ENCODE measurements at places on chromosomes 2 and 18.

GRCh38 chr2:218127929-218128455 is 2.2 kb downstream of the CXCR2 start:
- no peak for DNase-seq

DNA sequence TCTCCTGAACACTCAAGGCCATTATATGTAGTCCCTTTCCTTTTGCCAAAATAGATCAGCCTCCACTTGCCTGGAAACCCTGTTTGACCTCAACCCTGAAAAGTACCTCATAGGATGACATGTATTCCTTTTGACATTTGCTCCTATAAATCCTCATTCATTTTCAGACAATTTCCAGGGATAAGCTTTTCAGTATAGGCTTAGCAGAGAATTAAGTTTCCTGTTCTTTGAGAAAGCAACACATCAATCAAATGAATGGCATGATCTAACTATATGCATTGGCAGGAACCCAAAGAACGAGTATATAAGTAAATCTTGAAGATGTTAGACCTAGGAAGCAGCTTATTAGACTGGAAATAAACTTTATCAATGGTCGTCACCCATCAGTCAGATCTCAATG is 483.0 kb downstream of the CCDC85A start:
- no peak for DNase-seq

DNA sequence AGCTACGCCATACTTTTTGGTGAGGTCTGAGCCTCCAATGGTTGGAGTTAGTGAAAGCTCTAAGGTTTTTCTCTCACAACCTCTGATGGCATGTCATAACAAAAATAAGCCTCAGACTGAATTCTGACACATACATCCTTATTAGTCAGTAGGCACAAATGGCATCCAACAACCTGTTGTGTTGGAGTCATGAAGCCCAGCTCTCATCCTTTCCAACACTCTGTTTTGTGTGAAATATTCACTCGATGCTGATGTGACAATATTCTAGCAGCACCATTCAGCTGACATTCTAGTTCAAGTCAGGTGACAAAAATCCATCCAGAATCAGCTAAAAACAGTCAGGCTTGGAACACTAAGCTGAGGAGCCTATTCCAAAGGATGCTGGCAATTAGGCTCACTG is 603.2 kb upstream of the ID2 start:
- no peak for DNase-seq

DNA sequence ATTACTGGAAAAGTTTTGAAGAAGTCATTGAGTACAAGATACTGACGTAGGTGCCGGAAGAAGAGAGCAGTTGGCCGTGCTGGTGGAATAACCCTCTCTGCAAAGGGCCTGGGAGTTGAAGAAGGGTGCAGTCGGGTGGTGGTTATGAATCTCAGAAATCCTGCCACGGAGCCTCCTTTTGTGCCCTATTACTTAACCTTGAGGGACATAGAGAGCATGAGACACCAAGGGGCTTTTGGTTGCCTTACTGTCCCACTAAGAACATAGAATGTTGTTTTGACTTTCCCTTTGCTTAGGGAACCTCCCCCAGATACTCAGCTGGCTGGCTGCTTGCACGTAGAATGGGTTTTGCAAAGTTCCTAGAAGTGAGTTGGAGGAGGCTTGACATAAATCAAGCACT is 1.3 kb upstream of the CD28 start:
- peak; percentile 42 for DNase-seq

- DNase-seq: peak; percentile 33
These were observed 22.8 kb upstream of the DGKD start for GRCh38 chr2:233331536-233331935.

DNA sequence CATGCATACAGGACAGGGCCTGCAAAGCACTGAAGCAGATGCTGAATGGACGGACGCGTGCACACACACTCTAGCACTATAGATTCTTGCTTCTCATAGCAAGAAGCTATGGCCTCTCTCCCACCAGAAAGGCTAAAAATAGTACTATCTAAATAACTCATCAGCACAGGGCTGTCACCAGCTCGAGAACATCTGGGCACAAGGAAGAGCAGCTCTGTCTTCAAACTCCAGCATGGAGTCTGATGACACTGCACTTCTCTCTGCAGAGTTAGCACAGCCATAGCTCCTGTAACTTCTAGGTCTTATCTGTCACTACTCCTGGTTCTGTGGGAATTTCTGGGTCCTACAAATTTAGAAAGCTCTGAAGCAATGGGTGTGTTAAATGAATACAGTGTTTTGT is 123.5 kb downstream of the MYO5B start:
- no peak for DNase-seq

- no peak for DNase-seq
These were observed 50.7 kb downstream of the SIGLEC15 start for GRCh38 chr18:45876161-45876560.

GRCh38 chr2:214192711-214193110 is 218.1 kb upstream of the VWC2L start:
- no peak for DNase-seq

DNA sequence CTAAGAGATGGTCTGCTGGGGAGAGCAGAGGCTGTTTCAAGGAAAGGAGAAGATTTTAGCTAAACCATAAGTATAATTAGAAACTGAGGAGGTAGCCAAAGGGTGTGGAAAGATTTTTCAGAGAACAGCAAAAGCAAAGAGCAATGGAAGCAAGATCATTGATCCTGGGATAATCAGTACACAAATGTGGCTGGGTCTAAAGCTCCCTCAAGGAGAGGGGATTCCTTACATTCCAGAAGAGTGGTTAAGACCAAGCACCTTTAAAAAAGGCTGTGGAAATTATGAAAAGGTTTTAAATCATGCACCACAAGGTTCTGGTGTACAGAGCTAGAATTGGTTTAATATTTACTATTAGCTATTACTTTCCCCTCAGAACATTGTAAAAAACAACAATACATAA is 246.0 kb upstream of the UBE2E3 start:
- DNase-seq: no peak

GRCh38 chr2:205858275-205858674 is 176.0 kb downstream of the NRP2 start:
- no peak for DNase-seq

DNA sequence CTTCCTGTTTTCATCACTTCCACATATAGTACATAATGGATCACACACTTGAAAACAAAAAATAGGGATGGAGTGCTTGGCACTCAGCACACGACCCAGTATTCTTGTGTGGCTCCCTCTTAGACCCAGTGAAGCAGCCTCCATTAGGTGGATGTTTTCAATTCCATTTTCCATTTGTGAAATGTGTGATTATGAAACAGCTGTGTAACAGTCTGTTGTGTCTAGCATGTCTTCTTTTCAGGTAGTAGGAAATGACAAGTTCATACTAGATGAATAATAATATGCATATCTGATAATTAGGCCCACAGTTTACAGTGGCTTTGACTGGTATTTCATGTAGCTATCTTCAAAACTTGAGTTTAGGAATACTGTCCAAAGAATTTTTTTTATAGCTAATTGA is 35.5 kb downstream of the EML6 start:
- DNase-seq: no peak

DNA sequence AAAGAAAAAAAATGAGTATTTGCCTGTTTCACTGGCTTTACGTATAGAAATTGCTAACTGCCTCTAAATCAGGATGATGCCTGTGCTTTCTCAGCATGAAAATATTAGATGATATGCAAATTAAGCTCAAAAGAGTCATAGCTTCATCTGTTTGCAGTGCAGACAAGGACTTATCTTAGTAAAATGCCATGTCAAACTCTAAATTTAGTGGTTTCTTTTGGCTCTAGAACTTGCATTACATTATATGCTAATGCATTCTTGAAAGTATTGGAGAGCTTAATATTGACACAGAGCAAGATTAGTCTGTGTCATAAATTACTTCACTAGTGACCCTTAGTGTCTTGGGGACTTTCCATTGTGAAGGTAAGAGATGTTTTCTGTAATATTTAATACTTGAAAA is 1109.1 kb upstream of the NRXN1 start:
- no peak for DNase-seq

DNA sequence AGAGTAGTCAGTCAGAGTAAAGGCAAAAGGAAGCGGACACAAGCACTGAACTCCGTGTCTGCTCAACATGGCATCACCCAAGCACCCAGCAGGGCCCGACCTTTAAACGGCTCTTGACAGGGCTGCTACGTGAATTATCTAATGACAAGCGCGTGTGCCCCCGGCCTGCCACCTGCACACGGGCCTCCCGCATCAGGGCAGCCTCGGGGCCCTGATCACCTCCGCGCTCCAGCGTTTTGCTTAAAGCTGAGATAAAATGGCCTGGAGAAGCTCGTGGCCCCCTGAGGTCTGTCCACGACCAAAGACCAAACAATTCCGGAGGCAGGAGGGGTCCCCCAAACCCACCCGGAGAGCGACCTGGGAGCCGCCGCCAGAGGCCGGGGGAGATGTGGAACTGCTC is 376 bp downstream of the NDUFA10 start:
- DNase-seq: no peak

DNA sequence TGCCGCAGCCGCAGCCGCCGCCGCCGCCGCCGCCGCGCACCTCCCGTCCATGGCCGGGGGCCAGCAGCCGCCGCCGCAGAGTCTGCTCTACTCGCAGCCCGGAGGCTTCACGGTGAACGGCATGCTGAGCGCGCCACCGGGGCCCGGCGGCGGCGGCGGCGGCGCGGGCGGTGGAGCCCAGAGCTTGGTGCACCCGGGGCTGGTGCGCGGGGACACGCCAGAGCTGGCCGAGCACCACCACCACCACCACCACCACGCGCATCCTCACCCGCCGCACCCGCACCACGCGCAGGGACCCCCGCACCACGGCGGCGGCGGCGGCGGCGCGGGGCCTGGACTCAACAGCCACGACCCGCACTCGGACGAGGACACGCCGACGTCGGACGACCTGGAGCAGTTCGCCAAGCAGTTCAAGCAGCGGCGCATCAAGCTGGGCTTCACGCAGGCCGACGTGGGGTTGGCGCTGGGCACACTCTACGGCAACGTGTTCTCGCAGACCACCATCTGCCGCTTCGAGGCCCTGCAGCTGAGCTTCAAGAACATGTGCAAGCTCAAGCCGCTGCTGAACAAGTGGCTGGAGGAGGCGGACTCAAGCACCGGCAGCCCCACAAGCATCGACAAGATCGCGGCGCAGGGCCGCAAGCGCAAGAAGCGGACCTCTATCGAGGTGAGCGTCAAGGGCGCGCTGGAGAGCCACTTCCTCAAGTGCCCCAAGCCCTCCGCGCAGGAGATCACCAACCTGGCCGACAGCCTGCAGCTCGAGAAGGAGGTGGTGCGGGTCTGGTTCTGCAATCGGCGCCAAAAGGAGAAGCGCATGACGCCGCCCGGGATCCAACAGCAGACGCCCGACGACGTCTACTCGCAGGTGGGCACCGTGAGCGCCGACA is 2.4 kb downstream of the POU3F3 start:
- DNase-seq: no peak

DNA sequence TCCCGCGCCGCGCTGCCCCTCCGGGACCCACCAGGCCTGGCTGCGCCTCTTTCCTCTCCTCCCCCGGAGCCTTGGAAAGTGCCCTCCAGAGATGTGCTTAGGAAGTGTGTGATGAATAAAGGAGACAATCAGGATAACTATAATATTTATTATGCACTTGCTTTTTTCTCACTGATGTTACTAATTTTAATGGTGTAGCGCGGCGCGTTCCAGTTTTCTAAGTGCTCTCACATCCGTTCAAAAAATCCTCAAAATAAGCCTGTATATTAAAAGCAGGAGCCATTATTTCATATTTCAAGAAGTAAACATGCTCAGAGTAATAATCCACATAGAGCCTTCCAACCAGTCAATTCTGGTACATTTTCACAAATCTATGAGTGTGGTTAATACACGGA is 941 bp upstream of the MPPE1 start:
- DNase-seq: no peak

DNA sequence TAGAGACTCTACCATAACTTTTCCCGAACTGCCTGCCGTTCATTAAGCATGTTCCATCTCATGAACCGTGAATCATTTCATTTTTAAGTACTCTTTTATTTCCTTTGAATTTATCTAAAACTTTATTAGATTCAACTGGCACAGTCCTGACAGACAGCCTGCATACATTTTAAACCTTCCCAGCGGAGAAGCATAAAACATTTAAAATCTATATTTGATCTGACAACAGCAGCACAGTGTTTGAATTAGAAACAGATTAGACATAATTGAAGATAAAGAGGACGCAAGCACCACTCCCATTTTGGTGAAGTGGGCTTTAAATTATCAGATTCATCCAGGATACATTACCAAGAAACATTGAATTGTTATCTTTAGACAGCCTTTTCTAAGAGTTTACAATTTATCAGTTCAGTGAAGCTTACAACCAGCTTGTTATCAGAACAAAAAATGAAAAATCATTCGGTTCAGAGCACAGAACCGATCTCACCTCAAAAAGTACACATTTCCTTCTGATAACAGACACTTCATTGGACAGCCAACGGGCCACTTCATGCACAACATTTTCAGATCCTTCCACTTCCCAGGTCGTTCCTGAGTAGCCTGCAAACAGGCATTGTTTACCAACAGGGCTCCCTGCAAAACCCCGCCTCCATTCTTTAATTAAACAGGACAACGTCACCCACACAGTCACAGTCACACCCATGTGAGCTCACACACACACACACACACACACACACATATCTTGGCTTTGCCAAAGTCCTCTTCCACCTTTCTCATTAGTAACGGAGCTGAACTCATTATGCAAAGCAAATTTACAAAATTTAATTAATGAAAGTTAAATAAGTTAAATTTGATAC is 171.2 kb downstream of the SP3 start:
- no peak for DNase-seq

GRCh38 chr2:88036606-88037005 is 19.0 kb downstream of the KRCC1 start:
- DNase-seq: no peak

GRCh38 chr2:121155502-121156056 is 129.4 kb downstream of the TFCP2L1 start:
- DNase-seq: no peak

GRCh38 chr2:221915926-221916325 is 343.8 kb upstream of the EPHA4 start:
- DNase-seq: no peak

DNA sequence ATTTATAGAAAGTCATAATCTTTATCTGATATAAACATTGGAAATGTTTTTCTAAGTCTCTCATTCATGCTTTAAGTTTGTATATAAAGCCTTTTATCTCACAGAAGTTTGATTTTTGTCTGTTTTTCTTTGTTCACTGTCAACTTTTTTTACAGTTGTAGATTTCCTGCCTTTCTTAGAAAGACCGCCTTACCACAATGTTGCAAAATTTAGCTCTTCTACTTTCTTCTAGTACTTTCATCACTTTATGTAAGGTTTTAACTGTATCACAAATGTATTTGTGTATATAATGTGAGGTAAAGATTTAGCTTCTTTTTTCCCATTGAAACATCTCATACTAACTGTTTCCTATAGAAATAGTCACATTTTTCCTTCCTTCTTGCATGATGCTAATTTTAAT is 136.1 kb downstream of the DNAH6 start:
- DNase-seq: no peak

- no peak for DNase-seq
These were observed 6.1 kb upstream of the DNMT3A start for GRCh38 chr2:25347846-25348245.

- DNase-seq: no peak
These were observed 3.0 kb downstream of the WDR75 start for GRCh38 chr2:189444322-189444721.

GRCh38 chr2:231212329-231212845 is 14.0 kb downstream of the ARMC9 start:
- DNase-seq: no peak

Data from activated CD4-positive, alpha-beta T cell treated with anti-CD3 and anti-CD28 coated beads, Interleukin-2, amount 50 U/mL, for 24 hours (primary cell).